Cerebellar nuclear complex (tissue), 1 donor: ENCODE measurements at places on chromosomes 3 and 15.

DNA sequence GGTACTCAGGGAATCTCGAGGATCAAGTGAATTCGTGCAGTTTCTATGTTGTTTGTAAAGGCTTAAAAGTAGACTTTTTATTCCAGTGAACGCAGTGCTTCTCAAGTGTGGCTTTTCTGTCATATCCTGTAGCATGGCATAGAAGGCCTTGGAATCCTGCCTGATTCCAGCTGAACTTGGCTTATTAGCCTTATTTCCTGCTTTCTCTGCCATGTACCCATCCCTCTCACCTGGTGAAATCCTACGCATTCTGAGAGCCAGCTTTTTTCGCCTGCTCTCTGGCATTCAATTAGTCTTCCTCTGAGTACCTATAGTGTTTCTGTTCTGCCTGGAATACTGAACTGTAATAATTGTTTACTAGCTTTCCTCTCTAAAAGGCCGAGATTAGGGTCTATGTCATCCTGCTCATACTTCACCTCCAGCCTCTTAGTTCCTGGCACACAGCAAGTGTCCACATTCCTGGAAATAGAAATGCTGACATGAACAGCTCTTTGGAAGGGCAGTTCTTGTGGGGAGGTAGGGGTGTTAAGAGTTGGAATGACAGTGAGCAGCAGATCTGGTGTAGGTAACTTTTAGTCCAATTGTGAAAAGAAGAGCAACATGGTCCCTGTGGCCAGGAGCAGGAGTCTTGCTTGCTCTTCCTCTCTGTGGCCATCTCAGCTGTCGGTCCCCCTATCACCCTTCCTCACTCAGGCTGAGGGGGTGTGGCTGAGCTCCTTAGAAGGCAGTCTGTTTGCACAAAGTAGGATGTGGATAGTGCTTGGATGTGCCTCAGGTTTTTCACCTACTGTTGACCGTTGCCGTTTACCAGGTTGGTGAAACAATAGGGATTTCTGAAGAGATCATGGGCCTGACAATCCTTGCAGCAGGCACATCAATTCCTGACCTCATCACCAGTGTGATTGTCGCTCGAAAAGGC, 30.4 kb downstream of the SLC24A1 start:
- DNase-seq: no peak

GRCh38 chr3:10281951-10282350, 10.8 kb downstream of the GHRL start:
- DNase-seq: no peak

DNA sequence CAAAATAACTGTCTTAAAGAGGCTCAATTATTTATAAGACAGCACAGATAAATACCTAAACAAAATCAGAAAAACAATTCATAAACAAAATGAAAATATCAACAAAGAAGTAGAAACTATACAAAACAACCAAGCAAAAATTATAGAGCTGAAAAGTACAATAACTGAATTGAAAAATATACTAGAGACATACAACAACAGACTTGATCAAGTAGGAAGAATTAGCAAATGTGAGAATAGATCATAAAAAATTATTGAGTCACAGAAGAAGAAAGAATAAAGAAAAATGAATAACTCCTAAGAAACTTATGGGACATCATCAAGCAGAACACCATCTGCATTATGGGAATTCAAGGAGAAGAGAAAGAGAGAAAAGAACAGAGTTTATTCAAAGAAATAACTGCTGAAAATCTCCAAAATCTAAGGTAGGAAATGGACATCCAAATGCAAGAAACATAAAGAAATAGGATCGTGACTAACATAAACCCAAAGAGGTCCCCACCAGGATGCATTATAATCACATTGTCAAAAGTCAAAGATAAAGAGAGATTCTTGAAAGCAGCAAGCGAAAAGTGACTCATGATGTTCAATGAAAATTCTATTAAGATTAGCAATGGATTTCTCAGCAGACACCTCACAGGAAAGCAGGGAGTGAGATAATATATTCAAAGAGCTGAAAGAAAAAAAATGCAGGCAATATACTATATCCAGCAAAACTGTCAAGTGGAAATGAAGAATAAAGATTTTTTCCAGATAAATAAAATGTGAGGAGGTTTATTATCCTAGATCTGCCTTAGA, 85.9 kb downstream of the DCLK3 start:
- no peak for DNase-seq

- peak; percentile 34 for DNase-seq
Observed at GRCh38 chr3:13484851-13485590, 4.9 kb downstream of the HDAC11 start.

DNA sequence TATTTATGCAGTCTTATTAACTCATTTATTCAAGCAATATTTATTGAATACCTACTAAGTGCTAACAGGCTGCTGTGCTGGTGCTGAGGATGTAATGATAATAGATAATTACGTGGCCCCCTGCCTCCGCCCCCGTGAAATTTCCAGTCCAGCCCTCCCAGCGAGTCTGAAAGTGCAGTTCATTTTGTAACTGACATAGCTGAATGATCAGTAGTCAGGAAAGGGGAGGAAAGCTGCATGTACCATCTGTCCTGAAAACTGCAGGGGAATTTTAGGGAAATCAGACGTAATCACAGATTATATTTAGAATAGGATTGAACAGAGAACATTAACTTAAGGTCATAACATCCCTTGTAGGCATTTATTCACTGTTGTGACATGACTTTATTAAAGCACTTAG, 736.8 kb downstream of the MCTP2 start:
- DNase-seq: no peak

DNA sequence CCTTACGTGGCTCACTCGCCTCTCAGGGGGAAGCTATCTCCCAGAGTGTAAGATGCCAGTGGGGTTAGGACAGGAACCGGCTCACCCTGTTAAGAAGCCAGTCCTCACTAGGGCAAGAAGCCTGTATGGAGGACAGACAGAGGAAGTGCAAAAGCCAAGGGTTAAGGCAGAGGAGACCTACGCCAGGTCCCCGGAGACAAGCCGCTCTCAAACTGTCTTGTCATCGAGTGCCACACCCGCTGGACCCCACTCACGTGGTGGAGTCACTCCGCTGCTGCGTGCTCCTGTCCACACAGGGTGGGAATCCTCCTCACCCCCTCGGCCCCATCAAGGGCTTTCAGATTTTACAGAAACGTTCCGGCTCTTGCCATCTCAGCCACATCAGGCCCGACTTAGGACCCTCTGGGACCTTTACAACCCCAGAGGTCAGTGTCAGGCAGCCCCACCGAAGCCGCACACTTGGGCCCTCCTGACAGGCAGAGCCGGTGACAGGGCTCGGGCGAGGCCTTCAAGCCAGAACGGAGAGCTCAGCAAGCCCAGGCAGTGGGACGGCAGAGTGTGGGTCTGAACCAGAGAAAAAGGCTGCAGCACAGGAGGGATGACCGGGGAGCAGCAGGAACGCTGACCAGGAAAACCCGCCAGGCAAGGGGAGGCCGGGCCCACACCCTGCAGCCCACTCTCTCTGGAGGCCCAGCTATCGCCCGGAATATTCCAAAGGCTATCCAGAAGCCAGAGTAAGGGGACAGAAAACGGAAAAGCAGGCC, 61.7 kb downstream of the XXYLT1 start:
- DNase-seq: no peak

DNA sequence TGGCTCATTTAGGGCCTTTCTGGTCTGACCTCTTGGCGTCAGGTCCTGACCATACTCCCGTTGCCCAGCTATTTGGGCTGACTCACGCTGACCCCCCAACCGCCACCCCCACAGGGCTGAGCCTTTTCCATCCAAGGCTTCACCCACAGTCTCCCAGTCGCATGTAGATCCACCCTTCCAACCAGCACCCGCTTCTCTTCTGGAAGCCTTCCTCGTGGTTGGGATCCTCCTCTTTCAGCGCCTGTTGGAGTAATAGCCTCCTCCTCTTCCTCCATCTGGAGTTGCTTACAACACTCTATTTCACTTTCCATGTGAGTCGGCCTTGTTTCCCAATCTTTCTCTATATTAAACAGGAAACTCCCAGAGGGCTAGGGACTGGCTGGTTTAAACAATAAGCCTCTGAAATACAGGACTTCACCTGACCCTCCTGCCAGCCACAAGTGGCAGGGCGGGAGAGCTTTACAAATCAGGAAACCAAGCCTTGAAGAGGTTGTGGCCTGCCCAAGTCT, 2.1 kb upstream of the ALAS1 start:
- no peak for DNase-seq

- no peak for DNase-seq
Observed at GRCh38 chr15:62404194-62404985, 239.3 kb upstream of the C2CD4B start.

DNA sequence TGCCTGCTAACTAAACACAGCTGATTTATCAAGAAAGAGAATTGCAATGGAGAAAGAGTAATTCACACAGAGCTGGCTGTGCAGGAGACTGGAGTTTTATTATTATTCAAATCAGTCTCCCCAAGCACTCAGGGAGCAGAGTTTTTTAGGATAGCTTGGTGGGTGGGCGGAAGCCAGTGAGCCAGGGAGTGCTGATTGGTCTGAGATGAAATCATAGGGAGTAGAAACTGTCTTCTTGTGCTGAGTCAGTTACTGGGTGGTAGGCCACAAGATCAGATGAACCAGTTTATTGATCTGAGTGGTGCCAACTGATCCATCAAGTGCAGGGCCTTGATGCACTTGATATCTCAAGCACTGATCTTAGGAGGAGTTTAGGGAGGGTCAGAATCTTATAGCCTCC, 891.9 kb upstream of the CADM2 start:
- no peak for DNase-seq

DNA sequence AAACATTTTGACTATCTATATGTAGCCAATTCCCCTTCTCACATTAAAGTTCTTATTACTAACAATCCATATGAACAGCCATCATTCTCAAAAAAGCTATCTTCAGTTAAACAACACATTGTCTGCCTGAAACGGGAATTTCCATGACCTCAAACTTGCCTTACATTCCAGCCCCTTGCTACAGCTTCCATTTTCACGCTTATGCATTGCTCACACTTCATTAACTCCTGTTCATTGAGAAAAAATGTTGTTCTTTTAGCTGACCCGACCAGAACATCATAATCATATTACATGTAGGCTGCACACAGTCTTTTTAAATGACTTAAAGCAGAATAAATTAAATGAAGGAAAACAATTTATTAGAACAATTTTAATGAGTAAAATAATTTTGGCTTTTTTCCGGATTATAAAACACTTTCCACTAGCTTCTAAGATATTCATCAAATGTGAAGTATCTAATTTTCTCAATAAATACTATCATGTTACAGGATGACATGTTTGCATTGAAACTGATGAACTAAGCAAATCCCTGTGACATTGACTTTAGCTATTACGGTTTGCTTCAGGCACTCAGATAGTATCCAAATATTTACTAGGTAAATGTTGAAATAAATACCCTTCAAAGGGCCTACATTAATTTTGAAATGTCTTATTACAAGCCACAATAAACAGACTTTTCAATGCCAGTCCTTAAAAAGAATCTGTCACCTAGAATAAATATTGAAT, 49.9 kb downstream of the P3H2 start:
- no peak for DNase-seq

- no peak for DNase-seq
Observed at GRCh38 chr15:71730277-71731144, 79.8 kb upstream of the NR2E3 start.

- DNase-seq: no peak
Observed at GRCh38 chr3:105809208-105809888, 59.5 kb downstream of the CBLB start.

- DNase-seq: no peak
Observed at GRCh38 chr3:107986505-107986904, 104.3 kb downstream of the CD47 start.

DNA sequence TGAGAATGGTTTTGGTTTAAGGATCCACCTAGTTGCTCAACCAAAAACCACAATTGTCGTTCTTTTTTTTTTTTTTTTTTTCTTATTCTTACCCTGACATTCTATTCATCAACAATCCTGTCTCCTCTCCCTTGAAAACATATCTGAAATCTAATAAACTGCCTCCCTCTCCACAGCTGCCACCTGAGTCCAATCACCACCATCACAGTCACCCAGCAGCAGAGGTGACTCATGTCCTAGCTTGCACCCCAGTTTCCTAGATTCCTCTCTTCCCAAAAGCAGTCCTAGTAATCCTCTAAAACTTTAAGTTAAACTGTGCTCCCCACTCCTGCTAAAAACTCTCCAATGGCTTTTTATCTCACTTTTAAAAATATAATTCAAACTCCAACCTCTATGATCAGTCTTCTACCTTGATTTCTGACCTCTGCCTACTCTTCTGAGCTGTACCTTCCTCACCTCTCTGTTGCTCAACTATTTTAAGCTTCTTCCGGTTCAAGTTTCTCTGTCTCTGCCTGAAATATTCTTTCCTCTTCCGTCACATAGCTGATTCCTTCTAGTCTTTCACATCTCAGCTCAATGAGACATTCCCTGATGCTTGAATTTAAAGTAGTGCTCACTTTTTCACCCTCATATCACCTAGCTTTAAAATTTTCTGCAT, 33.7 kb upstream of the RBMS3 start:
- DNase-seq: no peak

DNA sequence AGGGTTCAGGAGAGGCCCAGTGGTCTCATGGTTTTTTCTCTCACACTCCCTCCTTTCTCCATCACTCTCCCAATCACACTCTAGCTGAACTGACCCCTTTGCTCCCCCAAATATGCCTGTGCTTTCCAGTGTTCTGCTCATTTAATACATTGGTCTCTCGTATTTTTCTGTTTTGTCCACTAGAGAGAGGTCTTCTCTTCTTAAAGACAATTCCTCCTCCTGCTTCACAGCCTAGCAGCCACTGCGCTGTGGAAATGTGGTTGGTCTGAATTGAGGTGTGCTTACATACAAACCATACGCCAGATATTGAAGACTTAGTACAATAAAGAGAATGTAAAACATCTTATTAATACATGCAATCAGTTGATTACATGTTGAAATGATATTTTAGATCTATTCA, 60.6 kb upstream of the XCR1 start:
- no peak for DNase-seq

- DNase-seq: no peak
Observed at GRCh38 chr3:182644013-182644412, 149.3 kb upstream of the ATP11B start.

DNA sequence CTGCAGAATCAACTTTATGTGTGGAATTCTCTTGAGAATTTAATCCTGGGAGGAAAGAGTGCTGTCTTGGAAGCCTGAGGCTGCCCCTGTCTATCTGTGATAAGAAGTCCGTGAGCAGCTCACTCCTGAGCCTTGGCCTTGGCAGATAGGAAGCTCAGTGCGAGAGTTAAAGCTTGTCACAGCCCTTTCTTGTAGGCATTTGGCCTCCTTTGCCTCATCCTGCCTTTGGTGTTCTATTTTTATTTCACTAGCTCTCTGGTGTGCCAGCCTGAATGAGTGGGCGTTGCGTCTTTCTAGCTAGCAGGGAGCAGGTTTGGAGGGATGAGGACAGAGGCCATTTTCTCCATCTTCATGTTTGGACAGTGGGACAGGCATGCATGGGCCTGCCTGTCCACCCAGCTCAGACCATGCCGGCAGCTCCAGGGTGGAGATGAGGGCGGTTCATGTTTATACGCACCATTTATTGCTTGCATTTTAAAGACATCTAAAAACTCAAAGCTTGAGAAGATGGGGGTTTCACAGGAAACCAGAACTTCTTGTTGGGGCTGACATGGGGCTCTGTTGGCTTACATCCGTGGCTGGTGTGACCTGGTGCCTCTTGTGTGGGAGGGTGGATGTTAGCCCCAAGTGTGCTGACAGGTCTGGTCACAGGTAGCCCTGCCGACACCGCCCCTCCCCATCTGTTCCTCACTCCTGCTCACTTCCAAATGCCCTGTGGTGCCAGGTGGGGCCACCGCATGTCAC, 29.8 kb downstream of the IRAK2 start:
- peak; percentile 31 for DNase-seq

GRCh38 chr3:38354588-38355330, 8.2 kb downstream of the XYLB start:
- peak; percentile 34 for DNase-seq

- no peak for DNase-seq
Observed at GRCh38 chr15:62684123-62684808, 358.3 kb upstream of the TPM1 start.
